ENCODE measurements at places on chromosomes 6 and 20.

- DNase-seq, result no peak
Observed at GRCh38 chr6:96301781-96302180, 219.8 kb upstream of the UFL1 start.

GRCh38 chr6:28724395-28724794 is 198.7 kb downstream of the GPX5 start:
- no peak for DNase-seq

GRCh38 chr6:87798393-87799278 is 96.6 kb upstream of the AKIRIN2 start:
- no peak for DNase-seq

DNA sequence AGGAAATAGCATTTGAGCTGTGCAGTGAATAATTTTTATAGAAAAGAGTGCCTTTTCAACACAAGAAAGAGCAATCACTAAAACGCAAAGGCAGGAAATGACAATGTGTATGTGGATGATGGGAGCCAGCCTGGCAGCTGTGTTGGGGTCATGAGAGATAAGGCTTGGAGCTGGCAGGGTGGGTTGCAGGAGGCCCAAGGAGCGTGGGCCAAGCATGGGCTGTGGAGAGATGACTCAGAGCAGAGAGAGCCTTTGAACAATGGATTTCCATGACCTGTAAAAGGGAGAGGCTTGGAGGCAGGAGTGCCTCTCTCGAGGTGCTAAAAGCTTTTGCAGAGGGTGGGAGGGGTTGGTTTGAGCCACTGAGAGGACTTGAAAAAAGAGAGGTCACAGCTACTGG is 6.6 kb upstream of the TBC1D7 start:
- DNase-seq, result no peak

GRCh38 chr6:150044621-150045145 is 19.4 kb upstream of the RAET1L start:
- no peak for DNase-seq

- DNase-seq, result no peak
Observed at GRCh38 chr6:101777646-101778045, 384.1 kb downstream of the GRIK2 start.
